ENCODE measurements at places on chromosomes 1 and 21.

DNA sequence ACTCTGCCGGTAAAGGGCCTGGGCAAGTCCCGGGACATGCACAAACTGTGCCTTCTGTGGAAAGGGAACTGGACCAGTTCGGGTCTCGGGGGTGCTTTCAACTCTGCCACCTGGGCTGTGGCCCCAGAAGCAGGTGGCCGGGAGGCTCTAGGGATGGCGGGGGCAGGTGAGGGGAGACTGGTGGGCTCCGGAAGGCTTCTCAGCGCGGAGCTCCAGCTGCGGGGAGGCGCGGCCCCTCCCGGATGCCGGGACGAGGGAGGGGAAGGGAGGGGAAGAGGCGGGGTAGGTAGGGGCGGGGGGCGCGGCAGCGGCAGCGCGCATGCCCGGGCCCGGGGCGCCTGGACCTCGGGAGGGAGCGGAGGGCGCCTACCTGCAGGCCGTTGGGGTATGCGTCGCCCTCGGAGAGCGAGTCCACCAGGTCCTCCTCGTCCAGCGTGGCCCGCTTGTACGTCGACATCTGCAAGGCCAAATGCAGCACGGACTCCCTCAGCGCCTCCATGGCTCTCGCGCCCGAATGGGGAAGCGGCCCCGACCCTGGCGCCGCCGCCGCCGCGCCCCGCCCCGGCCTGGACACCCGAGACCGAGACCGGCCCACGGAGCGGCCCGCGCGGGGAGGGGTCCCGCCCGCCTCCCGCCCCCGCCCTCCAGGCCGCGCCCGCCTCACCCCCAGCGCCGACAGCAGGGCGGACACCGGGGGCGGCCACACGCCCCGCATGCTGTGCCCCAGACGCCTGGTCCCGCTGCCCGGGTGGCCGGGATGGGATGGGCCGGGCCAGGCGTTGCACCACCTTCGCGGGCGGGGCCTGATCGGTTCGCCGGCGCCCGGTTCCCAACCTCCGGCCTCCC is at the start of gene ECE1:
Gene ECE1, minus strand, starts transcription at position 764 of the 846 bp plus-strand sequence. Its CDS starts 49 bp downstream, at position 715.
- DNase-seq: peak; percentile 42

GRCh38 chr1:59029411-59030167 is 245.7 kb upstream of the JUN start:
- no peak for DNase-seq

GRCh38 chr1:67732750-67733151 is 47.8 kb downstream of the GADD45A start:
- peak; percentile 7 for DNase-seq

GRCh38 chr1:153775458-153776327 is 486 bp downstream of the SLC27A3 start:
- DNase-seq: peak; percentile 63

GRCh38 chr1:76587212-76587611 is 280.1 kb upstream of the ST6GALNAC5 start:
- DNase-seq: no peak

DNA sequence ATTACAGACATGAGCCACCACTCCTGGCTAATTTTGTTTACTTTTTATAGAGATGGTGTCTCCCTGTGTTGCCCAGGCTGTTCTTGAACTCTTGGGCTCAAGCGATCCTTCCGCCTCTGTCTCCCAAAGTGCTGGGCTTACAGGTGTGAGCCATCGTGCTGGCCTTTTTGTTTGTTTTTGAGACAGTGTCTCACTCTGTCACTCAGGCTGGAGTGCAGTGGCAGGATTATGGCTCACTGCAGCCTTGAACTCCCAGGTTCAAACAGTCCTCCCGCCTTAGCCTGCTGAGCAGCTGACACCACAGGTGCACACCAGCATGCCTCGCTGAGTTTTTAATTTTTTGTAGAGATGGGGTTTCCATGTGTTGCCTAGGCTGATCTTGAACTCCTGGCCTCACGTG is 49.1 kb downstream of the ADARB1 start:
- no peak for DNase-seq

DNA sequence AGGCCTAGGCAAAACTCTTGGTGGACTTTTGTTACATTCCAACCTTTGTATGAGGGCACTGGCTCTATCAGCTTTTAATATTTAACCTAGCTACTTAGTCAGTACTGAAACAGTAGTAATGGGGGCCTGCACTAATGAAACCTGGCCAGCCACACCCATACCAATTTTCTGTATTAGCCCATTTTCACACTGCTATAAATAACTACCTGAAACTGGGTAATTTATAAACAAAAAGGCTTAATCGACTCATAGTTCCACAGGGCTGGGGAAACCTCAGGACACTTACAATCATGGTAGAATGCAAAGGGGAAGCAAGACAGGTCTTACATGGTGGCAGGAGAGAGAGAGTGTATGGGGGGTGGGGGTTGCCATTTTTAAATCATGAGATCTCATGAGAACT is 245.7 kb upstream of the RGS18 start:
- DNase-seq: no peak

Measured in activated CD4-positive, alpha-beta T cell treated with anti-CD3 and anti-CD28 coated beads, Interleukin-2, amount 50 U/mL, for 16 hours (primary cell).